GM13976 (cell line): ENCODE measurements at places on chromosomes 11 and 22.

GRCh38 chr11:93737904-93738612 lies 3.2 kb downstream of the TAF1D start:
- no peak for DNase-seq

- no peak for DNase-seq
Measured at GRCh38 chr22:38335077-38335476, 17.8 kb upstream of the CSNK1E start.

GRCh38 chr11:127345819-127346459 lies 345.4 kb upstream of the KIRREL3 start:
- DNase-seq = peak; percentile 60

DNA sequence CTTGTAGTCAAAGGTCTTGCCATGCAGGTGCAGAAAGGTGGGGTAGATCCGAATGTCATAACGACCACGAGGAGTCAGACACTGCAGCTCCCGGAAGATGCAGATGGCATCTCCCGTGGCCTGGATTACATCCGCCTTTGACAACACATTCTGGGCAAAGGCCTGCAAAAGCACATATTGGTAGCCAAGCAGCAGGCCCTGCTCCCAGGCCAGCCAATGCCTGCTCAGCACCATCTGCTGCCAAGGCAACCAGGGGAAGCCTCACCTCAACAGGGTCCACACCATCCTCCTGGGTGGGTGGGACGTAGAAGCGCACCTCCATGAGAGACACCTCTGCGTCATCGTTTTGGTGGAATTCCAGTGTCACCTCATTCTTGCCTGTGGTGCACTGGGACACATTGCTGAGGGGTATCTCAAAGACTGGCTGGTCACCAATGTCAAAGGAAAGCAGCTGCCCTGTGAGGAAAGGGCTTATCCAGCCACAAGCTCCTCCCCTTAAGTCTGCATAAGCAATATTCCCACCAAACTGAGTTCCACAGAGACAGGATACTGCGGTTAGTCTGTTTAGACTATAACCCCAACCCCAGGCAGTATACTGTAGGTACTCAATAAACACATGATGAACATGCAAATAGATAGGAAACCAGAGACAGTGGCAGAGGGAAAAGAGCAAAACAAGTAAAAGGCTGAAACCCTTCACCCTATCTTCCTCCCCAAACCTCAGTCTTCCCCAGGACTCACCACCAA lies 2.8 kb downstream of the SSRP1 start:
- no peak for DNase-seq

DNA sequence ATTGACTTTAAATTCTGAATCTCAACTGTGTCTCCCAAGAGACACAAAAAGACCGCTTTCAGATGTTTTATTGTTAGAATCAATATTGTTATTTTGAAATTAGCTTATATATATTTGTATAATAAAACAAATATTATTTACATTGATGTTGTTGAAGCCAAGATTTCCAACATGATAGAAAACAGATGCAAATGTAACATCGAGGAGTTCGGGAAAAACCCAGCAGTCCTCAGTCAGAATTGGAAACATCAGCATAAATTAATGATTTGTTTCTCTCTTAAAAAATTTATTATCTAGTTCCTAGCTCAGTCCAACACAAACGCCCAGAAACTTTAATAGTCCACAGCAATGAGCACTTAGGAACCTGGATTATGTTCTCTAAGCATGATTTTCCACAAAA lies 1330.4 kb downstream of the TBC1D22A start:
- no peak for DNase-seq

- no peak for DNase-seq
Measured at GRCh38 chr11:2448661-2449547, 4.1 kb downstream of the KCNQ1 start.

GRCh38 chr11:12193515-12194336 lies 83.3 kb downstream of the MICAL2 start:
- DNase-seq = no peak

GRCh38 chr11:100793525-100793924 lies 106.4 kb downstream of the ARHGAP42 start:
- DNase-seq = no peak

GRCh38 chr11:132264616-132265015 lies 894.2 kb downstream of the NTM start:
- DNase-seq = no peak

- no peak for DNase-seq
Measured at GRCh38 chr11:74730571-74731260, 510 bp downstream of the CHRDL2 start.

DNA sequence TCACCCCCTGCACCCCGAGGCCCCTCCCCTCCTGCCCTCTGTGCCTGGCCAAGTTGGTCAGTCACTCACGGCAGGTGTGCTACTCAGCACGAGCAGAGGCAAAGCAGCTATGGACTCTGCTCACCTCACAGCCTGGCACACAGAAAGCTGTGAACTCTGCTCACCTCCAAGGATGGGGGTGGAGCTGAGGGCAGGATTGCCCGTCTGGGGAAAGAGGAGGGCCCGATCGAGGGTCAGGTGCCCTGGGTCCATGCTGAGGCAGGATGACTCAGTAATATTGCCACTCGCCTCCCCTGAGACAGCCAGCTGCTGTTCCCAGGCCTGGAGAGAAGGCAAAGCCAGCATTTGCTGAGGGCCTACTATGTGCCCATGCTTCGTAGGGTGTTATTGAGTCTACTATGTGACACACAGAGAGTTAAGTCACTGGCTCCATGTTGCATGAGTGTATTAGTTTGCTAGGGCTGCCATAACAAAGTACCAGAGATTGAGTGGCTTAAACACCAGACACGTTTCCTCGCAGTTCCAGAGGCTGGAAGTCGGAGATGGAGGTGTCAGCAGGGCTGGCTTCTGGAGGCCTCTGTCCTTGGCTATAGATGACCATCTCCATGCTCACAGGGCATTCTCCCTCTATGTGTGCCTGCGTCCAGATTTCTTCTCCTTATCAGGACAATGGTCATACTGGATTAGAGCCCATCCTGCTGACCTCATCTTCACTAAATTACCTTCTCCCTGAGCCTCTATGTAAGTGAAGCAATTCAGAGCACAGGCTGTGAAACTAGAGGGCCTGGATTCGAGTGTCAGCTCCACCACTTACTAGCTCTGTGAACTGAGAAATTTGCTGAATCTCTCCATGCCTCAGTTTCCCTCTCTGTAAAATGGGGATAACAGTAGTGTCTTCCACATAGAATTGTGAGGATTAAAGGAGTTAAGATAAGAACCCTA lies 13.2 kb upstream of the TSKU start:
- no peak for DNase-seq

DNA sequence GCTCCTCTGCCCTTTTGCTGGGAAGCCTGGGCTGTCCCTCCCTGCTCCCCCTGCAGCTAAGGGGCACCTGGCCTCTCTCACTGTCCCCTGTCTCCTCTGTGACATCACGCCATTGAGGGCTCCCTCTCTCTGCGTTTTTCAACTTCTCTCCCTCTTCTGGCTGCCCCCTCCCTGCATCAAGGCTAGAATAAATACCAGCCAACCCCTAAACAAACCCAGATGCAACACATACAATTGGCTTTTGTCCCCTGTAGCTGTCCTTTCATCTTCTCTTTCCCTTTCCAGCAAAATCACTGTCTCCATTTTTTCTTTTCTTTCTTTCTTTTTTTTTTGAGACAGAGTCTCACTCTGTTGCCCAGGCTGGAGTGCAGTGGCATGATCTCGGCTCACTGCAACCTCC lies 3.3 kb upstream of the MIEF1 start:
- DNase-seq = no peak

GRCh38 chr22:21896951-21897513 lies 29.6 kb upstream of the MAPK1 start:
- no peak for DNase-seq
